ENCODE measurements at places on chromosomes 7 and 10.

- DNase-seq, result no peak
These were observed 145.4 kb downstream of the ARHGAP22 start for GRCh38 chr10:48459270-48460150.

- no peak for DNase-seq
These were observed 13.5 kb upstream of the CSGALNACT2 start for GRCh38 chr10:43124574-43125273.

- DNase-seq, result no peak
These were observed 217.7 kb downstream of the SEC23IP start for GRCh38 chr10:120110196-120110595.

- DNase-seq, result no peak
These were observed 43.5 kb upstream of the FOXL3 start for GRCh38 chr7:246451-246850.

DNA sequence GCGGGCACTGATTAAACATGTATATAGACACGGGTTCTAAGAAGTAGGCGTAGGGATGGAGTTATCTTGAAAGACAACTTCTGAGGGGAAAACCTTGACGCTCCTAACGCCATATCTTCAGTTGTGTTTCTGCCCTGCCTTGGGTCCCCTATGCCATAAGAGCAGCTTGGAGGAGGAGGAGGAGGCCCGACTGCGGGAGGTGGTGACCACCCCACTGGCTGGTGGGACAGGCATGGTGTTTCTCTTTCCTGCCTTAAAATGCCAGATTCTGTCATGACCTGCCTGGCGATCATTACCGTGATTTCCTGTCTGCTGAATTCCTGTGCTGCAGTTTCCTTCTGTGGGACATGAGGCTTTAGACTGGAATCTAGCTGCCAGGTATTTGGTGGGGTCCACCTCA lies 15.9 kb downstream of the ZNF783 start:
- no peak for DNase-seq

GRCh38 chr10:93434991-93435491 lies 47.1 kb downstream of the MYOF start:
- no peak for DNase-seq

DNA sequence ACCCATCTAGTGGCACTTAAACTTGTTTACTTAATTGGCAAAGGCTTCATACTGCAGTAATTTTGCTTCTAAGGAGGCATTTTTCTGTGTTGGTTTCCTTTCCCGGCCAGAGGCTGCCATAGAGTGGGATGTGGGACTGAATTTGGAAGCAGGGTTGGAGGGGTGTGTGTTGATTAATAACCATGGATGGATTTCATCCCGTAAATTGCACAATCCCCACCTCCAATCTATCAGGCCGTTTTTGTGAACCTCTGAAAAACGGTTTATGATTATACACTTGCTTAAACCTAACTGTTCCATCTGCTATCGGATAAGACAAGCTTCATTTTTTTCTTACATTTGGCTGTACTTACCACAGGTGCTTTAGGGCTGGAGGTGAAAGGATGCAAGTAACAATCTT lies 1.3 kb downstream of the TMEM60 start:
- no peak for DNase-seq

DNA sequence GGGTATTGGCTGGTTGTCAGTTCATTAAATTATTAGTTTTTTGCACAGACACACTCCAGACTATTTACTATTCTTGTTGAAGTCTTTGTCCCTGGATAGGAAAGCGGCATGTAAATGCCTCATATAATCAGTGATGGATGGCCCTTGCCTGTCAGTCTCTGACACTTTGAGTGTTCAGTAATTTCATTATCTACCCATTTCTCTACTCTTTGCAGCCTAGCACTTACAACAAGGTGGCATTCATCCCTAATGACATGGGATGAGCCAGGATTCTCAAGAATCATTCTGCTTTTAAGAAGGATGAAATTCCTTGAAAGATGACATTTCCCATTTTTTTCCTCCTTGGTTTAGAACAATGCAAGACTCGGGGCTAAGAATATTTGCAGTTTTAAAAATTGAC lies 155.7 kb downstream of the SORCS3 start:
- no peak for DNase-seq

- no peak for DNase-seq
These were observed 1226.4 kb downstream of the XPNPEP1 start for GRCh38 chr10:108696792-108697477.

- no peak for DNase-seq
These were observed 511.7 kb downstream of the PLXDC2 start for GRCh38 chr10:20327954-20328353.

DNA sequence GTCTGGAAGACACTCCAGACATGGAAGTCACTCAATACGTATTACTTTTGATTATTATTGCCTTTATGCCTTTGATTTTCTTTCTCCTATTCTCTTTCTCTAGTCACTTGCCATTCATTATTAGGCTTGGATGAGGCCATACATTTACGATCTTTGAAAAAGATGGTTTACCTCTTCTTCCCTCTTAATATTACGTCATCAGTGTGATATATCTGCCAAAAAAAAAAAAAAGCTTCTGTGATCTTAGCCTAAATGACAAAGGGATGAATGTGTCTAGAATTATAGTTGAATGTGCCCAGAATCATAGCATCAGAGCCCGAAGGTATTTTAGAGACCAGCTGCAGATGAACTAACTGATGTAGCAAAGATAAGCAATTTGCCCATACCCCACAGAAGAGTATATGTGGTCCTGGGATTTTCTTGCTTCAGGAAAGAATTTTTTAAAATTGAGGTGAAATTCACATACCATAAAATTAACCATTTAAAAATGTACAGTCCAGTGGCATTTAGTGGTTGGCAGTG lies 73.9 kb downstream of the HHEX start:
- no peak for DNase-seq

All from activated CD4-positive, CD25-positive, alpha-beta regulatory T cell (primary cell).